ENCODE measurements at places on chromosomes 4 and X.

DNA sequence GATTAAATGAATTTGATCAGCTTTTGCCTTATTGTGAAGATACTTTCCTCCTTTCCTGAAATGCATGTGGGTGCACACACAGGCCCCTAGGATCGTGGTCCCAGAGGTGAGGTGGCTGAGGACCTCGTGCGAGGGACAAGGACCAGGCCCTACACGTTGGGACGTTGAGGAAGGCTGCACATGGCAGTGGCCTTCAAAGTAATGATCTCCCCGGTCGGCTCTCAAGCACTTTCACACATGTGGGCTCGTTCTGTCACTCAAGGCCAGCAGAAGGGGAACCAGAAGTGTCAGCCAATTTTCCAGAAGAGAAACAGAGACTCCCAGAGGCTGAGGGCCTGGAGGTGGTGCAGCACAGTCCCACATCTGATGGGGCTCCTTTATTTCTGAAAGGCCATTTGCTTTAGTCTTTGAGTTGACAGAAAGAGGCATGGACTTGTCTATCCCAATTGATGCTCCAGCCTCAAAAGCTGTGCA, 196.8 kb downstream of the AFAP1 start:
- no peak for DNase-seq

DNA sequence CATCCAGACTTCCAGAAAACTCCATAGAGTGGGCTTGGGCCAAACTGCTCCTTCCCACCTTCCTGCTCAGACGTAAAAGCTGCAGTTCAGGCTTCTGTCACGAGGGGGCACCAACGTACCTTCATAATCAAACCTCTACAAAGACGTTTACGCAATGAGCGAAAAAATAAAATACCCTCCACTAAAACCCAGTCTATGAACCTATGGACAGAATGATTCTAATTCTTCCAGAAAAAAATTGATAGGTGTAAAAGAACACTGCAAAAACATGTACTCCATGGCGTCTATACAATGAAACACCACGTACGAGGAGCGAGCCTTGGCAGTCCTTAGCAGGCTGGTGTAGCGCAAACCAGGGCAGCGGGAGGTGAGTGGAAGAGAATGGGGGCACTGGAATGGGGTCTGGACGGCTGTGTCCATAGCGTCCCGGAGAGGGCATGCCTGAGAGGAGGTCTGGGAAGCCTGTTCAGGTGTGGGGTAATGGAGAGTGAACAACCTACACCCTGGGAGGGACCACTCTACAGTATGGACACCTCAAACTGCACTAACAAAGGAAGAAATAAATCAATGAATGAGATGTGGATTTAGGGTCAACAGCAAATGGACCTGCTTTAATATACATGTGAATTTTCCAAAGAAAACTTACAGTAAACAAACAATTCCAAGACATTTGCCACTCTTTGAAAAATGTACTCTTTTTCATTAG, 14.4 kb upstream of the RAB40A start:
- peak; percentile 17 for DNase-seq

GRCh38 chrX:20373063-20373462, 106.4 kb upstream of the RPS6KA3 start:
- no peak for DNase-seq

- no peak for DNase-seq
These were observed 81.3 kb downstream of the ACOX3 start for GRCh38 chr4:8359193-8359592.

GRCh38 chrX:26845056-26845455, 618.1 kb downstream of the PPP4R3C start:
- DNase-seq = no peak
